ENCODE measurements at places on chromosomes 6 and 20.

- DNase-seq: peak; percentile 24
Measured at GRCh38 chr6:11460001-11460668, 77.4 kb upstream of the TMEM170B start.

DNA sequence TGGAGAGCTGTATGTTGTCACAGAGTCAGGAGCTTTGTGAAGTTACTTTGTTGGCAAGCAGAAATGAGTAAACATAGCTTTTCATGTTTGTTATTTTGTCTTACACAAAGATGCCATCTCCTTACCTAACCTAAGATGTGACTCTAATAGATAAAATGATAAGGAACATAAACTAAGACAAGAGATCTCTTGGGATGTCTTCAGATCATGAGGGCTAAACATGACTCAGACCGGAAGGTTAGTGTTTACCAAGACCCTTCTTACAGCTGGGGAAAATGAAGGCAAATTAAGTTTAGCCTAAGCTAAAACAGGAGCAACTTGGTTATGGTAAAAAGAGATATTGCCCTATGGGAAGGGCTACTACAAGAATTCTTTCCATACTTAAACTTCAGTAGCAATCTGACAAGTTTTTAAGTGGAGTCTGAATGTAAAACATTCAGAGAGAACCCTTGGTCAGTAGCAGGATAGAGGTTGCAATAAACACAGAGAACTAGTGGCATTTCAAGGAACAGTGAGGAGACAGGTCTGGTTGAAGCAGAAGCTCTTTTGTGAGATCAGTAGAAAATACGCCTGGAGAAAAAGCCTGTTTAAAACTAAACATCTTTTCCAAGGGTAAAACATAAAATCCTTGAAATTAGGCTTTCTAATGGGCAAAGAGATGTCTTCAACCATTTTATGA, 29.9 kb downstream of the SGK1 start:
- DNase-seq: no peak

DNA sequence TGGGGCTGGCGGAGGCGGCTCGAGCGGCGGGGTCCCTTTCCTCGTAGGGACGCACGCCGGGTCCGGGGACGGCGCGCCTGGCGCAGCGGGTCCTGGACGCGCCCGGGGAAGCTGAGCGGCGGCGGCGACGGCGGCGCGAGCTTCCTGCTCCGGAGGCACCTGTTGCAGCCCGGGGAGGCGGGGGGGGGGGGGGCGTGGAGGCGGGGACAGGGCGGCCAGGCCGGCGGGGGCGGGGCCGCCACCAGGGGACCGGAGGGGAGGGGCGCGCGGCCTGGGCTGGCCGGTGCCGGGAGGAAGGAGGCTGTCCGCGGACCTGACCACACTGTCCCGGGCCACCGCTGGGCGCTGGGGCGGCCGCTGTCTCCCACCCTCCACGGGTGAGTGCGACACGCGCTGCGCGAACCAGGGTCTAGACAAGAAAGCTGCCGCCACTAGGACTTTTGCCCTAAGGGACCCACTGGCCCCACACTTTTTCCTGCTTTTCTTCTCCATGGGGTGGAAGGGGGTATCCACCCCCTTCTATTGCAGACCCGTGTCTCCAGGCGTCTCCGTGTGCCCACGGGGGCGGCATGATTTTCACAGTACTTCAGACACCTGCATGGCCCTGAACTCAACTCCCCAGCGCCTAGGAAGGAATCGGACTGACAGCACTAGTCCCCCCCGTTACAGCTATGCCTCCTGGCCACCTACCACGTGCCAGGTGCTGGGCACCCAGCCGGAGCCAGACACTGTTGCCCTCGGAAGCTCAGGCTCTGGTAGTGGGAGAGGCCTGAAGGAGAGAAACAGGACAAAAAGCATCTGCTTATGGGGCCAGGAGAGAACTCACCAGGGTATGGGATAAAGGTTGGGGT, at the start of gene NFATC2:
Gene NFATC2 (minus strand): TSS at position 149 of the 851 bp plus-strand sequence. CDS start 220 bp downstream, outside the sequence.
- peak; percentile 54 for DNase-seq

DNA sequence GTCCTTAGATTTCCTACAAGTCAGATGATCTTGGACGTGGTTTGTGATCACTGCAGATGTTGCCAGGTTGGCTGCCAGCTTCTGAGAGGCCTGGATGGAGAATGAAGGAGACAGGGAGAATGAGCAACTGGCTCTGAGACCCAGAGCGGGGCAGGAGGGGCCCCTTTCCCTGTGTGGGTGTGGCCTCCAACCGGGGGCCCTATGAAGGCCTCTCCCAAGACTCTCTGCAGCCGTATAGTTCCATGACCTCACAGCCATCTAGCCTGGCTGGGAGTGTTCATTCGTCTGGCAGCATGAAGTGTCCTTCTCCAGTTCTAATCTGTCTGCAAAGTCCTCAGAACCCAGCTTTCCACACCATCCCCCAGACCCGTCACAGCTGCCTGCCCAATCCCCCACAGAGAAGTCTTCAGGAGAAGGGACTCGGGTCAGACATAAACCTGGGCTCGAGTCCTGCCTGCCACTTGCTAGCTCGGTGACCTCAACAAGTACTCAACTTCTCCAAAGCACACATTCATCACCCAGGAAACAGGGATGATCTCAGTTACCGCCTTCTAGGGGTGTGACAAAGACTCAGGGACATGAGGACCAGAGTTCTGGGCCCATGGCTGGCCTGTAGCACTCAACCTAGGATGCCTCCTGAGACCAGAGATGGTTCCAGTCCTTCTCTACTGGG, 122.6 kb downstream of the EDN3 start:
- DNase-seq: no peak

Measured in activated CD4-positive, alpha-beta T cell treated with anti-CD3 and anti-CD28 coated beads, Interleukin-2, amount 50 U/mL, for 48 hours (primary cell).